ENCODE measurements at places on chromosomes 7 and 10. TPM values are rescaled to one million over a fixed set of nuclear protein-coding genes. Genes with fewer than 3 reads are reported as not detected.

DNA sequence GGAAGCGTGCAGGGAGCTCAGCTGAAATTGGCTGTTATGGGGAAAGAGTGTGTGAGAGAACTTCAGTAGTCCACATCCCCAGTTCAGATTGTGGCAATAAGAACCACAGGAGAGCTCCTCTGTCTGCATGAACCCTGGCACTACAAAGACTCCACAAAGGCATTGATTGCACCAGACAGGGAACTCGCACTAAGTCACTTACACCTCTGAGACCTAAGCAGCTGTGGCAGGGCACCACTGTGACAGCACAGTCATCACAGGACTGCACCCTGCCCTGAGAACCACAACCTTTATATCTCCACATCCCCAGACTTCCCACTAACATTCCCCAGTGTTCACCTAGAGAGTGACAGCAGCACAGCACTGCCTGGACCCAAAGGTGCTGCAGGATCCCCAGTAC lies 226.8 kb downstream of the XPNPEP1 start:
- DNase-seq, result no peak

SMKR1 gene
- total RNA-seq, result 2.3 TPM

DNA sequence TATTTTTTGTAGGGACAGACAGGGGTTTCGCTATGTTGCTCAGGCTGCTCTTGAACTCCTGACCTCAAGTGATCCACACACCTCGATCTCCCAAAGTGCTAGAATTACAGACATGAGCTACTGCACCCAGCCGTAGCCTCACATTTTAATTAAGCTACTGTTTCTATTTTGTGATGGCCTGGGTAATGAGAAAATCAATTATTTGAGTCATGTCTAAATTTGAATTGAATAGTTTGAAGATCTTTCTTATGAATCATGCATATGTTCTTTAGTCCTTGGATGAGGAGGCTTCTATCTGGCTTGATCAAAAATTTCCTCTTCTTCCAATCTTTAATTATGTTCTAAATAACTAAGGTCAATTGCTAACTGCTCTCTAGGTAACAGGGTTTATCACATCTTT lies 175.0 kb downstream of the REEP3 start:
- DNase-seq, result no peak

DNA sequence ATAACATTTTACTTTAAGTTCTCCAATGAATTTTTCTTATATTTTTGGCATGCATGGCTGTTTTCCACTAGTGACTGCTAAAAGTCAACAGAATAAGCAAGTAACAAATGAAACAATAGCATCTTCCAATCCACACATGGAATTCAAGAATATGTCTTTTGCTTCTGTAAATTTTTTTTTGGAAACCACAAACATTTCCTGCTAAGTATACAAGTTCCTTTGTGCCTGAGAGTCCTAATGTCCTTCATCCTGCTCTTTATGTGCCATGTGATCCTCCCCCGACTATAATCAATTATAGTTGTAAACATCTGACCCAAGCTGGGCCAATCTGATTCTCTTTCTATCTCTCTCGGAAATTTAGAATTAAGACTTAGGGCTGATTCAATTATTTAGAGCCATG lies 61.2 kb downstream of the PPP1R3C start:
- DNase-seq, result no peak

GSTO2 gene
- total RNA-seq, result 1.3 TPM

DNA sequence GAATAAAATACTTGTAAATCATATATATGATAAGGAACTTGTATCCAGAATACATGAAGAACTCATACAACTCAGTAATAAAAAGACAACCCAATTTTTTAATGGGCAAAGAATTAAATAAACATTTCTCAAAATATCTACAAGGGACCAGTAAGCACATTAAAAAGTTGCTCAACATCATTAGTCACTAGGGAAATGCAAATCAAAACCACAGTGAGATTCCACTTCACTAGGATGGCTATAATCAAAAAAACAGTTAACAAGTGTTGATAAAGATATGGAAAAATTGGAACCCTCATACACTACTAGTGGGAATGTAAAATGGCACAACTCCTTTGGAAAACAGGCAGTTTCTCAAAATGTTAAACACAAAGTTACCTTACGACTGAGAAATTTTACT lies 40.3 kb upstream of the YAE1 start:
- no peak for DNase-seq

OPALIN gene
- total RNA-seq, result not detected

DNA sequence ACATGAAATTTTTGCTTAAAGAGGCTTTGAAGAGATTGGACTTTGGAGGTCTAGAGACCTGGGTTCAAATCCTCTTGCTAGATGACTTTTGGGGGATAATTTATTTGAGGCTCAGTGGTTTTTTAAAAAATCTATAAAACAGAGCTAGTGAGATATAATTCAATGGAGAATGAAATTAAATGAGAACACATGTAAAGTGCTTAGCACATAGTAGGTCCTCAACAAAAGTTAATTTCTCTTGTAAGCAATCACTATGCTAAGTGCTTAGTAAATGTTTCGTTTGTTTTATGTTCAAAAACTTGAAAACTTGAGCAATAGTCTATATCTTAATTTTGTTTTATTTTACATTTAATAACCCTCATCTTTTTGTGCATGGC lies 64.8 kb downstream of the LRMDA start:
- DNase-seq, result no peak

GRCh38 chr7:99235925-99236324 lies 28.0 kb upstream of the KPNA7 start:
- no peak for DNase-seq

Data from activated CD8-positive, alpha-beta memory T cell treated with anti-CD3 and anti-CD28 coated beads, Interleukin-2, amount 10 ng/mL, durations not matched to agents 7 days and 5 days (primary cell).